ENCODE measurements at places on chromosomes 3 and 15. TPM values are rescaled to one million over a fixed set of nuclear protein-coding genes. Genes with fewer than 3 reads are reported as not detected.

DNA sequence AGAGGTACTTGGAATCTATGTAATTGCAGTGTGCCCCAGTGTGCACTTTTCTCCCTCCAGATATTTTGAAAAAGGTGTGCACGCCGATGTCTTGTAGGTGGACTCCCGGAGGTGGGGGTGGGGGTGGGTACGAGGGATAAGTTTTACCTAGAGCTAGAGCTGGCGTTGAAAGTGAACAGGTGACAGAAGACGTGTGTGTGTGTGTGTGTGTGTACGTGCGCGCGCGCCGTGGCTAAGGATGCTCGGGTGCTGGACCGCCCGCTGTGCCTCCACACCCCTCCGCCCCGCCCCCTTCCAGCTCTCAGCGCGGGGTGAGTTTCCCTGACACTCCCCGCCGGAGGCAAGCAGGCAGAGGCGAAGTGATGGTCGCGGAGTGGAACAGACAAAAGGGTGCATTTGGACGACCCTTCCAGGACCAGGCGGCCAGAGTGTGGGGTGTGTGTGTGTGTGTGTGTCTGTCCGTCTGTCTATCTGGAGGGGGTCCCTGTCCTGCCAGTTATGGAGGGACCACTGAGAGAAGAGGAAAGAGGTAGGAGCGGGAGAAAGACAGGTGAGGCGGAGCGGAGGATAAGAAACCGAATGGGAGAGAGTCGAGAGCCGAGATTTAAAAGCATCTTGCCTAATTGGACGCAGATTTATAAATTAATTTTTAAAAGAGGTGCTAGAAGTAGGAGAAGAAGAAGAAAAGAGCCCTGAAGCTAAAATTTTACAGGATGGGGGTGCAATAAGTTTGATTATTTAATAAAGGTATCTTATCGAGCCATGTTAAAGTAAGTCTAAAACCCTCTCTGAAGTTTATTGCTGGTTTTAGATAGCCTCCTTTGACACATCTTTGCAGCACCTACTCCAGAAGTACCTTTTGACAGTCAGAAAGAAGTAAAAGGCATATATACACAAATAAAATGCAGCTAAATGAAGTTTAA, 335.8 kb upstream of the THRB start:
- DNase-seq = no peak

DNA sequence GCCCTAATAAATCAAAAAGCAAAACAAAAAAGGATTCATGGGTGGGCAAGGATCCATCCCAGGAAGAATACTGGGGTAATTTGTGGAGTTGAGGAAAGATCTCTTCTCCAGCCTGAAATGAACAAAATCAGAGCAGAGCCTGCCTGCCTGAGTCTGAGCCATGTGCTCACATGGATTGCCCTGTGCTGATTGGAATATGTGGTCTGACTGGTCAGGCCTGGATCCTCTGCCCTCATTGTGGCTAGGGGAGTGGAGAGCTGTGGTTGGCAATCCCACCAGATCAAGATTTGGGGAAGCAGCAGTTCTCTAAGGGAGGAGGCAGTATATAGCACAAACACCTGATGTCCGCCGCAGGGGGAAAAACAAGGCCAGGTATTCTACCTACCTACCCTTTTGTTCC, 6.8 kb upstream of the NUDT16 start:
- DNase-seq = no peak

DNA sequence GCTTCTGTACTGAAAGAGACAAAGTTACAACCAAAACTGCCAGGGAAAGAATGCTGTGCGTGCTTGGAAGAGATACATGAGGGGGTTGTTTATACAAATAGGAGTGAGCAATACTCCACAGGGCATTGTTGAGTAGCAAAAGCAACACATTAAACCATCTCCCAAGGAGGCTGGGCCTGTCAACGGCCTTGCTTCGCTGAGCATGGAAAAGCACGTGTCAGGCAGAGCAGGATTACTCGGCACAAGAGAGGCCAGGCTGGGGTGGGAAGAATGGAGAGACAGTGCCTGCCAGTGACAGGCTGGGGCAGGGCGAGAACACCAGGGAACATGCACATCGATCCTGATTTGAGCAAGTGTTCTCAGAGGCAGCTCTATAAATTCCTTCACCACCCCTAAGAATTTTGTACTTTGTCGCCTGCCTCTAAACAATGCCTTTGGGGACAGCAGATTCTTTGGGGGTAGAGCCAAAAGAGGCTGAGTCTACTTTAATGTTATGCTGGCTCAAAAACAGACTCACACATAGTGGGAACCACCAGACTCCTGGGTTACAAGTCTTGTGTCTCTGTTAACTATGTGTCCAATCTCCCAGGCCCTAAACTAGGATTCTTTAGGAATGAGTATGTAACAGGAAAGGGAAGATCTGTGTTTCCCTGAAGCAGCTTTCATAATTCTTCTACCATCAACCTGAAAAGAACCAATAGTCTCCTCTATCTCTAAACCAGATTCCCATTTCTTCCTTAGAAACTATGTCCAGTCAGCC, 67.2 kb downstream of the LIPC start:
- no peak for DNase-seq

DNA sequence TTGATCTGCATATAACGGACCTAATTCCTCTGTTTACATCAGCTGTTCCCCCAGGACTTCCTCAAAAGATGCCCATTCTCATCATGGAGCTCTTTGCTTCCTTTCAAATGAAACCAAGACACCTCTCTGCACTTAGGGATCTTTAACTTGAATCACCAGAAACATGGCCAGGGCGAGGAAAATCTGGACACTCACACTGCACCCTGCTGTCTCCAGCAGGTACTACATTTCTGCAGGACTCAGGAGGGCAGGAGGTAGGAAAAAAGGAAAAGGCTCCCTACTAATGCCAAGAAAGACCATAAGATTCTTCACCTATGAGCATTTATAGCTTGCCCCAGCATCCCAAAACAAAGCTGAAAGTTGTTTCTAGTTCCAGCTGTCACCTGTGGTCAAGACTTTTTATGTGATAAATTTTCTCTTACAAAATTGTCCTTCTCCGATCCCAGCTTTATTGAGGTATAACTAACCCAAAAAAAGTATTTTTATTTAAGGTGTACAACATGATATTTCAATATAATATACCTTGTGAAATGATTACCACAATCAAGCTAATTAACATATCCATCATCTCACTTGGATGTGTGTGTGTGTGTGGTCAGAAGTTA, 87.3 kb upstream of the C15orf61 start:
- peak; percentile 41 for DNase-seq

Gene MUC13
- not detected for total RNA-seq

GRCh38 chr15:51131596-51132290, 37.0 kb upstream of the TNFAIP8L3 start:
- no peak for DNase-seq

DNA sequence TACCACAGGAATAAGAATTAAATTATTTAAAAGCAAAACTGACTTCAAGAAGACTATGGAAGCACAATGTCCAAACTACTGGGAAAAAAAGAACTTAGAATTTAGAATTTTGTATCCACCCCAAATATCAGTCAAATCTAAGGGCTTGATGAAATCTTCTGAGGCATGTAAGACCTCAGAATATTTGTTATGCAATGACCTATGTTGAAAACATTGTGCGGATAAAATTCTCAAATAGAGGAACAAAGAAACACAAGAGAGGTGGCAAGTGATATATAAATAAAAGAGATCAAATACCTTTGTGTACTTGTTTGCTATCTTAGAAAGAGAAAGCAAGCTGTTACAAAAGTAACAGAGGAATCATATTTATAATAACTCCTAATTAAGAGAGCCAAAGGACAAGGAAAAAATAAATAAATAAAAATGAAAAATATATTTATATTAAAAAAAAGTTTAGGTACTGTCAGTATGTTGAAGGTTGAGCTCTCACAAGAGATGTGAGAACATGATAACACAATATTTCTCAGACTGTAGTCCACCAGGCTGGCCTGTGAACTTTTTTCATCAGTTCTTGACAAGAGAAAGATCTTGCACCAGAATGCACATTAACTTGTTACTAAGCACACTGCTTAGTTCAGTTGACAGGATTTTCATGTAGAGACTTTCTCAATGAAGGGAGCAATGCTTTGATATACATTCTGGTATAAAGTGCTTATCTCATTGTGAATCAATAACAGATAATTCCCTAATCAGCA, 50.0 kb downstream of the CPA3 start:
- no peak for DNase-seq

Gene RASGRP1
- total RNA-seq = 200 TPM

Gene MAPKAPK3
- 157 TPM for total RNA-seq

DNA sequence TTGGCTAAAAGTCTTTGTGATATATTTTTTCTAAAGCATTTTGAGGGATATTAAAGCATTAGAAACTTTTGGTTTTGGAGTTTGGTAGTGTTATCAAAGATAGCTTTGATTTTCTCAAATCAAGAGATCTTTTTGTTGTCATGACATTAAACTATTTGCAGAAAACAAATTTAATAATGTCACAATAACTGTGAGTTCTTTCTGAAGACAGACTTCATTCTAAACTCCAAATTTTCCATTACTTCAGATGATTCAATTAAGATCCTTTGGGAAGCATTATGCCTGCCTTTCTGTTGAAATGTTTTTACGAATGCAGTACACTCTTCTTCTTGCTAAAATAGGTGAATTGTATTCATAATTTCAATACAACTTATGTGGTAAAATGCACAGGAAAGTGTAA, 145.4 kb downstream of the ALCAM start:
- DNase-seq = no peak

- peak; percentile 47 for DNase-seq
Measured at GRCh38 chr3:143120716-143121240, 1.2 kb downstream of the CHST2 start.

Gene SCN5A
- total RNA-seq = 0.10 TPM

GRCh38 chr15:70095408-70096214, 2.1 kb downstream of the TLE3 start:
- peak; percentile 28 for DNase-seq

Gene SCAANT1
- total RNA-seq = not detected

- DNase-seq = no peak
Measured at GRCh38 chr3:150242220-150242936, 165.7 kb upstream of the TSC22D2 start.

- no peak for DNase-seq
Measured at GRCh38 chr3:175980486-175981090, 1121.5 kb downstream of the NAALADL2 start.

Gene MYL3
- total RNA-seq = not detected

DNA sequence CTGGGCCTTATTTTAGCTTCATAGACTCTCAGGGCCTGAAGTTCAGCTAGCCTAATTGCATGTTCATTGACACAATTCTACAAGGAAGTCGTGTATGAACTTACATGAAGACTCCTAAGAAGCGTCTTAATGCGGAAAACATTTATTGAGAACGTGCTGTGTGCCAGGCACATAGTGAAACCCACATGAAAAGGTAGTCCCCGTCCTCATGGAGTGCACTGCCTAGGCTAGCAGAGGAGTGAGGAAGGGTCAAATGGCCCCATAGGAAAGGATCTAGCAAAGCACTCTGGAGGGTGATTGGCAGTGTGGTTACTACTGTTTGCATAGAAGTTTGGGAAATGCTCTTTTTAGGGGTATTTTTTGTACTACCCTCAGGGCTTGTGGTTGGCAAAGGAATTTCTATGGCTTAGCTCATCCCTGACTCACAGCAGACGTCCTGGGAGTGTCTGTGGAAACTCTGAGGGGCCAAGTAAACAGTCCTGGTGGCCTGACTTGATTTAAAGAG, 854 bp upstream of the NPTN start:
- DNase-seq = no peak

DNA sequence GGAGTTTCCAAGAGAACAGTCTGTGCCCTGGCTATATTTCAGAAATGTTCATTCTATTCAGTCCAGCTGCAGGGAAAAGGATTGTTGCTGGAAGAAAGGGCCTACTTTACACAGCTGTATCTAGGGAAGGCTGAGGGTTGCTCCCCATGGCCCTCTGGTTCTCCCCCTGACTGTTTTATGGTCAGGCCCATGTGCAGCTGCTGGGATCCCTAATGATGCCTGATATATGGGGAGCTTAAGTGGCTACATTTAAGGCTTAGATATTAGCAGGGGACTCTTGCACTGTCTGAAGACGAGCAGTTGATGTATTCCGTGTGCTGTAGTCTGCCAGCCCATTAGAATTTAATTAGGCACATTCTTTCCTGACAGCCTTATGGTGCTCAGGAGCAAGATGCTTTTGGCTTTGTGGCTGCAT, 72.0 kb downstream of the FAM43A start:
- no peak for DNase-seq

- no peak for DNase-seq
Measured at GRCh38 chr3:8967553-8967952, 4.3 kb upstream of the RAD18 start.

GRCh38 chr3:133994166-133994890, 35.4 kb downstream of the SLCO2A1 start:
- DNase-seq = no peak

GRCh38 chr3:188261011-188261410, 107.1 kb downstream of the LPP start:
- DNase-seq = no peak

Gene ACTRT3
- total RNA-seq = 0.43 TPM

DNA sequence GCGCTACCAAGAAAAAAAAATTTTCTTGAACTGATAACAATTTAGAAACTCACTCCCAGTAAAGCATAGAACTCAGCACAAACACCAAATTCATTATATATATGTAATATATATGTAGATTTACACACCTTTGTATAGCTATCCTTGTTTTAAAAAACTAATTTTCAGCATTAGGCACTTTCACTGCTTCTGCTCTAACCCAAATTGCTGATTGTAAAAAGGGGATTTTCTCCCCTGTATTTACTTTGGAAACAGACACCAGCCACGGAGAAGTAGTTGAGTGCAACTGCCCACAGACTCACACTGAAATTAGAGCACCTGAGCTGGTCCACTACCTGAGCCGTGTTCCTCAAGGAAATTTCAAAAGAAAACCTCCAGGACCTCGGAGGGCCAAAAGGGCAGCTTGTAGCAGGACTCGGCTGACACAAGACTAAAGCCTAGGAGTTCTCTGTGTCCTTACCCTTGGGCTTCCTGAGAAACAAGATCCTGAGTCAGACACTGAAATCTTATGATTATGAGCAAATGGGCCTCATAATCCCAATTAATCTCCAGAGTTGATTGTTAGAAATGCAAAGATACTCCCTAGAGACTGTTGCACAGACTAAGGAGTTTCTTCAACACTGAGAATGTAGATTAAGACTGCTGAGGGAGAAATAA, 106.0 kb downstream of the TNIK start:
- DNase-seq = no peak

Gene HAUS2
- 35.1 TPM for total RNA-seq

Gene SEMA5B
- total RNA-seq = not detected

Gene OXTR
- total RNA-seq = 0.35 TPM

DNA sequence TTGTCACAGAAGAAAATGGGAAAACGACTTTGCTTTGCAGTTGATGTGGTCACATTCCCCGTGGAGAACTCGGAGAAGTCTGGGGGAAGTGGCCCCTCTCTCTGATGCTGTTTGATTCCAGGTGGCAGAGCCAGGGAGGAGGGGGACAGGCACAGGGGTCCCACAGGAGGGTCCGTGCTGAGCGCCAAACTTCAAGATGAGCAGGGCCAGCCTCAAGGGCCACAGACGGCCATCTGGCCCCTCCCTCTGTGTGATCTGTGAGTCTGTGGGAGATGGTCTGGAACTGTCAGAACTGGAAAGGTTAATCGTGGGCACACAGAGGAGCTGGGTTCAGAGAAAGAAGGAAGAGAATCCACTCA, 23.1 kb upstream of the CORO2B start:
- DNase-seq = no peak
